CD14-positive monocyte (primary cell): ENCODE measurements at places on chromosomes 7 and 10. TPM values are rescaled to one million over a fixed set of nuclear protein-coding genes. Genes with fewer than 3 reads are reported as not detected.

Gene MAGI2
- polyA plus RNA-seq, result 0.03 TPM in 2 replicates

Gene PNLIPRP1
- 0.04 TPM in 1 of 2 replicates, not detected in the other for polyA plus RNA-seq

Gene COX15
- 35.7 TPM for polyA plus RNA-seq

Gene GPER1
- 6.4 and 10.0 TPM in 2 replicates for polyA plus RNA-seq

Gene PRSS1
- not detected for polyA plus RNA-seq

Gene KCP
- polyA plus RNA-seq, result 0.11 TPM

Gene PDK4
- 2.2 TPM for polyA plus RNA-seq

Gene RPS24
- polyA plus RNA-seq, result 801 TPM

DNA sequence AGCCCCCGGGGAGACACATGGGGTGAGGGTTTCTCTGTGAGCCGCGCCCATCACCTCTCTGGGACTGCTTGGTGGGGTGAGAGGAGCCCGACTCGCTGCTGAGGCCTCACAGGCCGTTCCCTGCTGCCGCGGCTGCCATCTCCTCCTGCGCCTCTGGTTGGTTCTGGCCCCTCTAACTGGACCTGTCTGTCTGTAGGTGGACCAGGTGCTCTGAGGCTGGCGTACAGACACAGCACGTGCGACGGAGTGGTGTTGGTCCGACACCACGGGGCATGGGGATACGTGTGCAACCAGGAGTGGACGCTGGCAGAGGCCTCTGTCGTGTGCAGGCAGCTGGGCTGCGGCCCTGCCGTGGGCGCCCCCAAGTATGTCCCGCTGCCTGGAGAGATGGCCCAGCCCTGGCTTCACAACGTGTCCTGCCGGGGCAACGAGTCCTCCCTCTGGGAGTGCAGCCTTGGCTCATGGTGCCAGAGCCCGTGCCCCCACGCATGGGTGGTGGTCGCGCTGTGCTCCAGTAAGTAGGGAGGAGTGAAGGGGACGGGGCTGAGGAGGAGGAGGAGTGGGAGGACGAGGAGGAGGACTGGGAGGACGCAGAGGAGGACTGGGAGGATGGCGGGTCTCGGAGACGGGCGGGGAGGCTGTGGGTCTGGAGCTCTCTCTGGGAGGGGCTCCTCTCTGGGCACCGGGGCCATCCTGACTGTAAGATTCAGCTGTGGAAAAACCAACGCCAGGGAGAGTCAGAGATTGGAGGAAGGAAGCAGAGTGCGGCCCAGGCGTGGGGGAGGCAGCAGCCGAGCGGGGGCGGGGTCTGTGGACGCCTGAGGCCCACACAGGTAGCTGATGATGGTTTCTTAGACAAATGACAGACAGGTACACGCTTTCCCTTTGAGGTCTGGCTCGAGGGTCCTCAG lies 2.6 kb downstream of the SCART1 start:
- no peak for DNase-seq

DNA sequence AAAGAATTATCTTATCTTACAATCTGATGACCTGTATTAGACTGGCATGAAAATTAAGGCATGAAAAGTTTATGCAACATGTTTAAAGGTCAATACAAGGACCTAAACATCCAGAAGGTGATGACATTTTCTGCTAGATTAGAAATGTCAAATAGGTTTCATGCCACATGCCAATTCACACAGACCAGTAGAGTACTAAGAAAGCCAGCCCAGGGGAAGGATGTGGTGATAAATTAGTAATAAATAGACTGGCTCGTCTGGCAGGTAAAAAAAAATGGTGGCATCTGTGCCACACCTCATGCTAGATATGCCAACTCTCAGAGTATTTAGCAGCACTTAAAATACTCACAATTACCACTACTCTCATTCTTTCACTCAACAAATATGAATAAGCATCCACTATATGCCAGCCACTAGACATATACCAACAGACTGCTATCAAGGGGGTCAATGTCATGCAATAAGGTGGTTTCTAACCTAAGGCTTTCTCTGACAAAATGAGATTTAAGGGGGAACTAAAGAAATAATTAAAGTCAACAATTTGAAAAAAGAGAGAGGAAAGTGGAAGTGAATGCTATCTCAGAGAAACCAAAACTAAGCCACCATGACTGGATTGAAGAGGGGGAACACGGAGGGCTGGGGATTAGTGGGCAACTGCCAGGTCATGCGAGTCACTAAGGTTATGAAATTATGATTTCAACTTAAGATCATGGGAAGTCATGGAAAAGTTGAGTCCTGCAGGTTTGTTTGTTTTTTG lies 83.5 kb downstream of the SGMS1 start:
- DNase-seq, result no peak

DNA sequence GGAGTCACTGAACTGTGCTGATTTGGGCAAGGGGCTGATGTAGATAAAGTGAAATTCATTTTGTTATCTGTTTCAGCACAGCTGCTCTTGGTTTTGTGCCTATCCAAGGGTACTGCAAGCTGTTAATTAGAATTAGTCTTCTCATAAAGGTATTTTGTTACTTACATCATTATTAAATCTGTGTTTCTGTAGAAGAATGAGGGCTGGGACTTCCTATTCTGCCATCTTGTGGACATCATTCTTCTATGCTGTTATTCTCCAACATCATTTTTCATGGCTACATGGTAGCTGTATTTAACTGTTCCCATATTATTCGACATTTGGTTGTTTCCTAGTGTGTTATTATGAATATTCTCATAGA lies 76.2 kb upstream of the CCDC71L start:
- DNase-seq, result no peak

DNA sequence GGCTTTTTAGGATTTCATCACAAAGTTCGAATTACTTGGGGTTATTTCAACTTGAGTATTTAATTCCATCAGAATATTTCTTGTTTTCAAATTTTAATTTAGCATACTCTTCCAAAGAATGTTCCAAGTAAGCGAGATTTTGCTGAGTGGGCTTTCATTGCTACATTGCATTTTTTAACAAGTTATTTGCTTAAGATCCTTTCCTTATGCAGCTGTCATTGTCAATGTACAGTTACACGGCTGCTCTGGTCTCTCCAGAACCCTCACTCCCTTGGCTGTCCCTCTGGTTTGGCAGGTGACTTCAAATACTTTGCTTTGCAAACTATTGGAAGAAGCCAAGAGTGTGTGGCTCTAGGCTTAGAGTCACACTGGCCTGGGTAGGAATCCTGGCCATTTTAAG lies 80.0 kb downstream of the CFAP58 start:
- DNase-seq, result no peak

GRCh38 chr10:30254926-30255325 lies 94.2 kb downstream of the MTPAP start:
- no peak for DNase-seq

GRCh38 chr10:43042503-43043341 lies 34.1 kb upstream of the RET start:
- DNase-seq, result no peak

- DNase-seq, result no peak
Measured at GRCh38 chr10:35368485-35369048, 32.3 kb downstream of the CCNY start.

- no peak for DNase-seq
Measured at GRCh38 chr10:101961591-101962498, 94.1 kb downstream of the ARMH3 start.

GRCh38 chr10:123140983-123141390 lies 5.2 kb downstream of the HMX3 start:
- no peak for DNase-seq

GRCh38 chr7:98348726-98349474 lies 52.0 kb downstream of the BAIAP2L1 start:
- DNase-seq, result no peak

- no peak for DNase-seq
Measured at GRCh38 chr10:17787087-17787961, 21.8 kb upstream of the MRC1 start.

- DNase-seq, result no peak
Measured at GRCh38 chr10:113479346-113480080, 73.3 kb upstream of the HABP2 start.

- no peak for DNase-seq
Measured at GRCh38 chr10:84846658-84847316, 518.4 kb downstream of the CCSER2 start.

GRCh38 chr10:50917486-50917885 lies 32.1 kb upstream of the A1CF start:
- DNase-seq, result no peak

GRCh38 chr10:103514244-103514643 lies 20.7 kb downstream of the NEURL1 start:
- no peak for DNase-seq

GRCh38 chr10:101487399-101487798 lies 100.7 kb downstream of the POLL start:
- no peak for DNase-seq

DNA sequence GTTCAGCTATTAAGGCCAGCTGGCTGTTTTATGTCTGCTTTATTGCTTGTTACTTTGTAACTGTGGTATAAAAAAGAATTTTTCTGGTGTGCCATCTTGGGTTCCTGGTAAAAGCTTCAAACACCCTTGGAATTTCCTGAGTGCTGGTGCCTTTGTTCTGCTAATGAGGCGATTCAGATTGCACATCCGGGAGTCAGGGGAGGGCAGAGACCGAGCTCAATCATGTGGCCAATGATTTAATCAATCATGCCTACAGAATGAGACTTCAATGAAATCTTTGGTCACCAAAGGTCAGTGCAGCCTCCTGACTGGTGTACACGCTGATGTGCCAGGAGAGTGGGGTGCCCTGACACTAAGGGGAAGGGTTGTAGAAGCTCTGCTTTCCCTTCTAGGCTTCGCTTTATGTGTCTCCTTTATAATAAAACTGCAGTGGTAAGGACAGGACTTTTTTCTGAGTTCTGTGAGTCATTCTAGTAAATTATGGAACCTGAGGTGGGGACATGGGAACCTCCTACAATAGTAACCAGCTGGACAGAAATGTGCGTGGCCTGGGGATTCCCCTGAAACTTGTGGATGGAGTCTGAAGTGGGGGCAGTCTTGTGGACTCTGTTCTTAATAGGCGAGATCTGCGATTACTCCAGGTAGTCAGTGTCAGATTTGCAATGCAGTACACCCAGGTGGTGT lies 69.4 kb upstream of the OGDHL start:
- no peak for DNase-seq

DNA sequence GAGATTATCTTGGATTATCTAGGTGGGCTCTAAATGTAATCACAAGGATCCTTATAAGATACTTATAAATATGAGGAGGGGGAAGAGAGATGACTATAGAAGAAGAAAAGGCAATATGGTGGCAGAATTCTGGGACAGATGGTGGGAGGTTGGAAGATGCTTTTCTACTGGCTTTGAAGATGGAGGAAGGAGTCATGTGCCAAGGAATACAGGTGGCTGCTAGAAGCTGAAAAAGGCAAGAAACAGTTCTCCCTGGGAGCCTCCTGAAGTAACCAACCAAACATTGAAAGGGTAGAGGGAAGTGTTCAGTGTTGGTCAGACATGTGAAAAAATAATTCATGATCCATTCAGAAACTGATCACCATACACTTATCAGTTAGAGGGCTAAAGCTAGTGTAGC lies 213.3 kb downstream of the WDR11 start:
- DNase-seq, result no peak

DNA sequence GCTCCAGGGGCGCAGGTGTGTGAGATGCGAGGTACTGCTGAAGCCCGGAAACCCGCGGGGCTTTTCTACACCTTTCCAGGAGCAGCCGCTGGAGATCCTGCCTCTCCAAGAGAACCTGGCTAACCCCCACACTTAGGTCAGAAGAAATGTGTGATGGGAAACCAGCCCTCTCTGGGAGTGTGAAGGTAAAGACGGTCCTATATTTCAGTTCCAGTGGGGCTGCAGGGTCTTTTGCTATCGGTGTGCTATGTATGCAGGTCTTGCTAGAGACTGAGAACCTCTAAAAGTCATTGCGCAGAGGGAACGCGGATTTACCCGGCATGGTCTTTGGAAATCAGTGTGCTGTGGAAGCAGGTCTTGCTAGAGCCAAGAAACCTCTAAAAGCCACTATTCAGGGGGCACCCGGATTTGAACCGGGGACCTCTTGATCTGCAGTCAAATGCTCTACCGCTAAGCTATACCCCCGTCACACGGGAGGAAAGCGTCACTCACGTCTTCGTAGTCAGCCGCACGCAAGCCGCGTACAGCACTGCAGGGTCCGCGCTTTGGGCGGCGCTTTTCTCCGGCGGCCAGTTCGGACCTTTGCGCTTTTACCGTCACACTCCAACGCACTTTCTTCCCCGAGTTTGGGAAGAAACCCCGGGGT lies 46.0 kb downstream of the ZNF777 start:
- DNase-seq, result peak; percentile 7

DNA sequence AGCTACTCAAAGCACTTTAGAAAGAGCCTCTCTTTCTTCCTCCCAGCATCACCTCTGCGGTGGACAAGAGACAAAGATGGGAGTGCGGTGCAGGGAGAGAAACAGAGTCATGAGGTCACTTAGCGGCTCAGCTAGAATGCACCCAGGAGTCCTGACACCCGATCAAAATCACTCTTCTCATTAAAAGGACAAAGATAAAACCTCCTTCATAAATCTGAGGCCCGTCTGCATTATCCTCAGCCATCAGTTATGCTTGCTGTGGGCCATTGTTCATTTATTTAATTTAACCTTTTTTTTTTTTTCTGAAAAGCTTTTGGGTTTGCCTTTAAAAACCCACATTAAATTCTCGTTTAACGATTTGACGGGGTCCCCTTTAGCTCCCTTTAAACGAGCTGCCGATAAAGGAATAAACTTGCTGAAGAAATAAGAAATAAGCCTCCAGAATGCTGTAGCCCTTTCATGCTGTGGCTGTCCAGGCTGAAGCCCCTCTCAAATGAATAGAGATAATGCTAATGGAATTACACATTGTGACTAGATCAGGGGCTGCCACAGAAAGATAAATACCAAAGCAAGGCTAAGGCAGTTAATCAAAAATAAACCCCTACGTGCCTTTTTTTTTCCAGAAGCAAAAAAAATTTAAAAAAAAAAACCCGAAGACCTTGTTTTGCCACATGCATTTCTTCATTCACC lies 16.1 kb upstream of the PLXNA4 start:
- no peak for DNase-seq

- DNase-seq, result no peak
Measured at GRCh38 chr10:72276013-72276387, 2.3 kb downstream of the DDIT4 start.

DNA sequence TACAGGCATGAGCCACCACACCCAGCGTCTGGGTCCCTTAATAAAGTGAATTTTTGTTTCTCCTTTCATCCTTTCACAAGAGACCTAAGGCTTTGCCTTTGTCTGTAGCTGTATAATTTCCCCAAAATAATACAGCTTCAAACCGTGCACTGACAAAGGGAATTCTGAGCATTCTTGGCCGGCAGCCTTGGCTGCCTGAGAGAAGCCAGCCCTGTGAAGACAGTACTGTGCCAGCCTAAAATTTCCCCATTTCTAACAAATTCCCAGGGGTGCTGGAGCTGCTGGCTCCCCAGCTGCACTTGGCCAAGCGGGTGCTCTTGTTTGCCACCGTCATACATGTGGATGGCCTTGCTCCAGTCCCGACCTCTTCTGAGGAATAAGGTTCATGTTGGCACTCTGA lies 106.2 kb downstream of the ZMYND11 start:
- no peak for DNase-seq

- peak; percentile 88 for DNase-seq
Measured at GRCh38 chr10:60031664-60032063, 125.3 kb upstream of the CCDC6 start.

DNA sequence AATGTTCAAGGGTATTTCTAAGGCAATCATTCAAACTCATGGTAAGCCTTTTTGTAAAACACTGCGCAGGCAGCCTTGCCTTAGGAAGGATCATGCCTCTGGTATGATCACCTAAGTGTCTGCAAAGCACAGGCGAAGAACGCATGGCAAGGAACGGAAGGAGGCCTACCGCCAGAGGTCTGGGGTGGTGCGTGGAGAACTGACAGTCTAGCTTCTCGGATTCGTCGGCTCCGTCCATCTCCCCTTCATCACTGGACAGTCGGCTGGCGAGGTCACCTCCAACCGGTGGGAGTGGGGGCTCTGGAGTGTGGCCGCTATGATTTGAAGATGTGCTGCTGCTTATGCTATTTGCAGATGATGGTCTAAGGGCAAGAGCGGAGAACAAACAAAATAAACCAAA lies 42.6 kb upstream of the EFCAB10 start:
- no peak for DNase-seq

GRCh38 chr10:78648256-78648860 lies 420.4 kb upstream of the ZMIZ1 start:
- DNase-seq, result no peak
